ENCODE measurements at places on chromosomes 4 and X.

GRCh38 chr4:147769386-147769785 is 37.5 kb downstream of the ARHGAP10 start:
- no peak for DNase-seq

DNA sequence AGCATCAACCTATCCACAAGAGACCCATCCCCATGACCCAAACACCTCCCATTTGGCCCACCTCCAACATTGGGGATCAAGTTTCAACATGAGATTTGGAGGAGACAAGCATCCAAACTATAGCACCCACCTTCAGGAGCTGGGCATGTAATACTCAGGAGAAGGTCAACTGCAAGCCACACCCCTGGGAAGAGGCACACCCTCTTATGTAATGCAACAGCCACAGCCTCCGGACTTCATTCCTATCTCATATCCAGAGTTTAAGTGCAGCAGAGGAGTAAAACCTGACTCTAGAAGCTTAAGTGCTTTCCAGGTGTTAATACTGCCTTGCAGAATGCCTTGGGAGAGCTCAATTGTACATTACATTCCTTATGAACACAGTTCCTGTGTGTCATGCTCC is 197.4 kb downstream of the PTTG2 start:
- DNase-seq, result no peak

GRCh38 chr4:68162196-68162595 is 32.5 kb upstream of the TMPRSS11F start:
- DNase-seq, result no peak

DNA sequence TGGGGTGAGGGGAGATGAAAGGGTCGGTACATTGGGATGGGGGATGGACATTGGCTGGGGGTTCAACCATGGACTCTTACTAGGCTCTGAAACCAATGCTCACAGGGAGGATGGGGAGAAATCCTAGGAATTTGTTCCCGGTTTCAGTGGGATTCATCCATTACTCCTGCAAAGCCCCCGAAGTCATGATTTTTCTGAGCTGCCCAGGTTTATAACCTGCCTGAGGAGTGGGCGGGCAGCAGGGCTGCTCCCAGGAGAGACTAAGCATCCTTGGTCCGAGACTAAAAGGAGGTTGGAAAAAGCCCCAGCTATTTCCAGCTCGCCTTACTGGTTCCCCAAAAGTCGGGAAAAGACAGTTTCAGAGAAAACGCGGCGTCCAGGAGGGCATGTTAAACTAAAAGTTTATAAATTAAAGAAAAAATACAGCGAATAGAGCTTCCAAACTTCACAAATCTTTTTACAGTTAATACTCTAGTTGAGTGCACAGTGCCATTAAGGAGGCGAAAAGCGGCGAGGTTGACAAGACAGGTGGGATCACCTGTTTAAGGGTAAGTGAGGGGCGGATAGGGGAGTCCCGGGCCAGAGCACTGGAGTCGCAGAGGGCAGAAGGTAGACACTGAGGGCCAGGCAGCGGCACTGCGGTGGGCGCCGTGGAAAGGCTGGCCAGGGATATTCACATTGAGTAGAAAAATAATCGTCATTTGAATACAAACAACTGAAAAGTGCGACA is 3.7 kb downstream of the NKX3-2 start:
- no peak for DNase-seq

GRCh38 chrX:110318664-110318968 is 731 bp upstream of the AMMECR1 start:
- DNase-seq, result no peak
